Right hindlimb (tissue), 1 donor: ENCODE measurements at places on chromosomes 2 and 18.
A peak's percentile ranks its signal among the peaks of the same experiment; 100 is the strongest.

DNA sequence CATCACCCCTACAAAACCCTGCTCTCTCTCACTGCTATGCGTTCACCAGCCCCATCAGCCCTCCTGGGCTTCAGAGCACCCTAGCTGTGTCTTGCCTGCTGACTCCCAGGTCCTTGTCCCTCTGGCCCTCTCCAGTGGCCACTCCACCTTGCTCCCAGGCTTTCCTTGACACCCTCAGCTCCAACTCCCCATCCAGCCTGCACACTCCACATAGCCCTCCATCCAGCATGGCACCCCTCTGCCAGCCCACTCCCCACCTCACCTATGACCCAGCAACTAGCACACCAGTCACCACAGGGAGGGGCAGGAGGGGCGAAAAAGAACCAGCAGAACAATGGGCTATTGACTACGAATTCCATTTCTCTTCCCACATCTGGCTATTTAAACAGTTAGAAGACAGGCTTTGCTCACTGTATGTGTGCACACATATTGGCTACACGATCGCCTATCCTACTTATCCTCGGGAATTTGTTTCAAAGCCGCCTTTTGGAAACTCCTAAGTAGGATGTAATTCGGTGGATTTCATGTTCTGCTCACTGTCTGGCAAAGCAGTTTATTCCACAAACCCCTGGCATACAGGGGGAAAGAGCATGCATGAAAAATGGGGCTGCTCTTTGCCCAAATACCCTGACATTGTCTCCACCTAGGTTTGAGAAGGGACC is 195.3 kb downstream of the SMAD2 start:
- DNase-seq, result no peak

DNA sequence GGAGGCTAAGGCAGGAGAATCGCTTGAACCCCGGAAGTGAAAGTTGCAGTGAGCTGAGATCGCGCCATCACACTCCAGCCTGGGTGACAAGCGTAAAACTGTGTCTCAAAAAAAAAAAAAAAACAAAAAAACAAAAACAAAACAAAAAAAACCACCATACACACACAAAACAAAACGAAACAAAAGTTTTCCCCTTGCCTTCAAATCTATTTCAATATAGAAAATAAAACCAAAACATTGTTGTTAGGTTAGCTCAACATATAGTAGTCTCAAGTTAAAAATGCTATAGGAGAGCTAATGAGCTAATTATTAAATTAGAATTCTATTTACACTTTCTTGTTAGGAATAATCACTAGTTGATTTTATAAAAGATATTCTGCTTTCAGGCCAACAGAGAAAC is 43.3 kb downstream of the FBXO11 start:
- no peak for DNase-seq

- no peak for DNase-seq
These were observed 121.3 kb upstream of the ZFP36L2 start for GRCh38 chr2:43347746-43348145.

DNA sequence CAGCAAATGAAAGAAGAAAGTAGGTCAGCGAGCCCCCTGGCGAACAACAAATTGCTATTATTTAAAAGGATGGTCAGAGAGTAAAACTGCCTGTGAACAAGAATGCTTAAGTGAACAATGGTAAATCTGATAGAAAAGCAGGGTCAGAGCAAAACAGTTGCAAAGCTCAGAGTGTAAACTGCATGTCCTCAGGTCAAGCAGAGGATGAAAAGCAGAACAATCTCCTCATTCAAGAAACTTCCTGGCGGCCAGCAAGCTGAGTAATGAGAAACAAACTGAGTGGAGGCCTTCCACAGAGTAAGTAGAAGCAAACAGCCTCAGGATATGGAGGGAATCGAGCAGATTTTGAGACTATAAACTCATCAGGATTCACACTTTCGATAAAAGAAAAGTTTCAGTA is 117.9 kb downstream of the PPP1R1C start:
- no peak for DNase-seq

- no peak for DNase-seq
These were observed 130.9 kb downstream of the ASXL3 start for GRCh38 chr18:33708876-33709275.

- no peak for DNase-seq
These were observed 284.7 kb upstream of the RAB12 start for GRCh38 chr18:8324343-8325065.

- no peak for DNase-seq
These were observed 25.3 kb downstream of the NABP1 start for GRCh38 chr2:191703079-191703725.

DNA sequence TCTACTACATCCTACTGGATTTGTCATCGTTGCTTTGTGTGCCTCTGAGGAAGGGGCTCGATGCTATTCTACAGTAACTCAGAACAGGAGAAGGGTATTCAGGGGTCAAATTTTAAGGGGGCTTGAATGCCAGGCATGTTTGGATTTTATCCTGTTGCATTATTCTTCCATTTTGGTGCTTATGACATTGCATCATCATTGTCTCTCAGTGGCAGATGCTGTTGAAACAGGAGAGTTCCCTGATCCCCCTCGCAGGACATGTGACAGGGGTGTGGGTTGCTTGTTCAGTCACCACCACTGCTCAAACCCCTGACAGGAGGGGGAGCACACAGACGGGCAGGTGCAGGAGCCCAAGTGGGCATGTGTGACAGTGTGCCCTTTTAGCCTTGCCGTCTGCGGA is 156.7 kb downstream of the SLC4A3 start:
- peak; percentile 22 for DNase-seq

- no peak for DNase-seq
These were observed 76.7 kb upstream of the CHAC2 start for GRCh38 chr2:53690876-53691275.

DNA sequence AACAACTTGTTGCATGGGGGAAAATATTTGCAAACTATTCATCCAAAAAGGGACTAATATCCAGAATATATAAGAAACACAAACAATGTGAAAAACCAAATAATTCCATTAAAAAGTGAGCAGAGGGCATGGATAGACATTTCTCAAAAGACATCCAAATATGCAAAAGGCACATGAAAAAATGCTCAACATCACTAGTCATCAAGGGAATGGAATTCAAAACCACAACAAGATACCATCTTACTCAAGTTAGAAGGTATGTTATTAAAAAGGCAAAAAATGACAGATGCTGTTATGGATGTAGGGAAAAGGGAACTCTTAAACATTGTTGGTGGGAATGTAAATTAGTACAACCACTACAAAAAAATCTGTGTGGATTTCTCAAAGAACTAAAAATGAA is 396.5 kb downstream of the CCDC85A start:
- DNase-seq, result no peak

- no peak for DNase-seq
These were observed 252.0 kb upstream of the SIX3 start for GRCh38 chr2:44689516-44689915.

GRCh38 chr2:26519396-26520147 is 41.6 kb upstream of the OTOF start:
- DNase-seq, result no peak

- DNase-seq, result no peak
These were observed 67.4 kb downstream of the BOLA3 start for GRCh38 chr2:74080346-74080745.

GRCh38 chr18:70387027-70387426 is 98.2 kb downstream of the SOCS6 start:
- DNase-seq, result no peak

GRCh38 chr2:230703514-230703913 is 9.1 kb upstream of the CAB39 start:
- DNase-seq, result no peak
